ENCODE measurements at places on chromosomes 6 and 20.

DNA sequence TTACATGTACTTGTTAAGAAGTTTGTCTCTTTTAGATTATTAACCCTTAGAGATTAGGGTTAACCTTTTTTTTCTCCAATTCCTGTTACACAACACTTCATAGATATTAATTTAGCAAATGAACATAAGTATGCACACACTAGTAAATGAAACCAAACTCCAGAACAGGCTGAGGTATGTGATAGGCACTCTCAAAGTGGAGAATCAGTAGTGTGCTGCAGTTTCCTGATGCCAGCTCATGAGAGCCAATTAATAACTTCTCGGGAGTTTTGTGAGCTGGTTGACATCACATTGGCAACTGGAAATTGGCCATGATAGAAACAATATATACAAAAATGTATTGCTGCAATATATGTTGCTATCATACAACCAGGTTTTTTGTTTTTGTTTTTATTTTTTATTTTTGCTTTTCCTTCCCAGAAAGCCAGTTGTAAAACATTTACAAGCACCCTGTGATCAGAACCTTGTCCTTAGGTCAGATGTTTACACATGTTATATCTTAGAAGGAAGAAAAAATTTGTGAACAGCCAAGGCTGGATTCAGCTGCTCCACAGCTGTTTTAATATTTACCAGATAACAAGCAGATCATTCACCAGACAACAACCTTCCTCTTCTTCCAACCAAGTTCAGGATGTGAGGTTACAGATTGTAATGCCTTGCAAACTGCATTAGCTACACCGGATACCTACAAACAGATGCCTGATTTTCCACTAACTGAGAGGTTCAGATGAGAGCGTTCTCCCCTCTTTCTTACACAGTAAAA lies 42.4 kb upstream of the ECHDC1 start:
- no peak for DNase-seq

DNA sequence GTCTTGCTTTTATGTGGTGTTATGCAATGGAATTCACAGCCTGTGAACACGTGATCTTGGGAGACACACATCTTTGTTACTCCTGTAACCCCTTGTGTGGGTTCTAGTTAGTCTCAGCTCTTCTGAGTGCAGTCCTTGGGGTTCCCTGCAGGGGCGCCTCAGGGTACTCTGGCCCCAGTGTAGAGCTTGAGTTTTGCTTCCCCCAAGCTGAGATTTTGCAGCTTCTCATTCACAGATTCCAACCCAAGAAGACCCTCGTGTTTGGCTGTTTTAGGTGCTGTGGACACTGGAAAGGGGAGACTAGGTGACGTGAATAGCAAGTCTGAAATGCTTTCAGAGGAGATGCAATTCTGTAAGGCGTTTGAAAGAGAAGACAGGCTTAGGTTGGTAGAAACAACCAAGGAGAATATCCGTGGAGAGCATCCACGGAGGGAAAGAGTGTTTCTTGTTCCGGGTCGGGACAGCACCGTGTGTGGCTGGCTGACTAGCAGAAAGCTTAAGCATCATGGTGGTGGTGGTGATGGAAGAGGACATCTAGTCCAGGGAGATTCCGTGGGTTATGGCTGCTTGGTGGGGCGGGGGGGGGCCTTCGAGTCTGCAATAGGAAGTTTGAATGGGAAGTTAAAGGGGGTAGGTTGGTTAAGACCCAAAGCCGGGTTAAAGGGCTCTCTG lies 30.1 kb downstream of the DUSP22 start:
- no peak for DNase-seq

DNA sequence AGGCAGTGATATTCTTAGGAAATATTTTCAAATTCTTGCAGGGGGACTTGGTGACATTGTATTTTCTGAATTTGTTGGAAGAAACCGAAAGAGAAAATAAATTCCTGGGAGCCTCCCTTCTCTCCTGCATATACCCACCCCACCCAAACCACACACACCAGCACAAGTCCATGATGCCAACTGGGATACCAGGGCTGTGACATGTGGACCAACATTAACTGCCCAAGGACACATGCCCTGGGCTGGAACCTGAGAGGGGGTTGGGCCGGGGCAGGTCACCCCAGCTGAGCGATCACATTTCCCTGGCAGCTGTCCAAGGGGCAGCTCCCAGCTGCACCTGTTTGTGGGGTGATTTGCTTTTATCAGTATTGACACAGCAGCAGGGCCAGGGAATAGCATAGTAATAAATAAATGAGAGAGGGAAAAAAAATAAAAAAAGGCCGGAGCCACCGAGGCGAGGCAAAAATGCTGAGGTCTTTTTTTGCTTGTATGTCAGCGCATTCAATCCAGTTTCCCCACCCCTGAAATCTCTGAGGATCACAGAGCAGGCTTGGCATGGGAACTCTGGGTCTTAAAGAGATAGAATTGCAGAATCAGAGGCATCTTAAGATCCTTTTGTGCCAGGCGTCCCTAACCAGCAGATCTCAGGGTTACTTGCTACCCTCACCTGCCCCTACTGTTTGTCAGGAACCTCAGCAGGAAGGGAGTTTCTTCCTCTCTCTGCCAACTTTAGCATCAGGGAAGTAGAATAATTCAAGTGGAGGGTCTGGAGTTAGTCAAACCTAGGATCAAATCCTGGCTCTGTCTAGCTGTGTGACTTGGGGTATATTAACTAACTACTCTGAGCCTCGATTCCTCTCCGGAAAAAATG lies 66.5 kb upstream of the PIM1 start:
- peak; percentile 38 for DNase-seq

DNA sequence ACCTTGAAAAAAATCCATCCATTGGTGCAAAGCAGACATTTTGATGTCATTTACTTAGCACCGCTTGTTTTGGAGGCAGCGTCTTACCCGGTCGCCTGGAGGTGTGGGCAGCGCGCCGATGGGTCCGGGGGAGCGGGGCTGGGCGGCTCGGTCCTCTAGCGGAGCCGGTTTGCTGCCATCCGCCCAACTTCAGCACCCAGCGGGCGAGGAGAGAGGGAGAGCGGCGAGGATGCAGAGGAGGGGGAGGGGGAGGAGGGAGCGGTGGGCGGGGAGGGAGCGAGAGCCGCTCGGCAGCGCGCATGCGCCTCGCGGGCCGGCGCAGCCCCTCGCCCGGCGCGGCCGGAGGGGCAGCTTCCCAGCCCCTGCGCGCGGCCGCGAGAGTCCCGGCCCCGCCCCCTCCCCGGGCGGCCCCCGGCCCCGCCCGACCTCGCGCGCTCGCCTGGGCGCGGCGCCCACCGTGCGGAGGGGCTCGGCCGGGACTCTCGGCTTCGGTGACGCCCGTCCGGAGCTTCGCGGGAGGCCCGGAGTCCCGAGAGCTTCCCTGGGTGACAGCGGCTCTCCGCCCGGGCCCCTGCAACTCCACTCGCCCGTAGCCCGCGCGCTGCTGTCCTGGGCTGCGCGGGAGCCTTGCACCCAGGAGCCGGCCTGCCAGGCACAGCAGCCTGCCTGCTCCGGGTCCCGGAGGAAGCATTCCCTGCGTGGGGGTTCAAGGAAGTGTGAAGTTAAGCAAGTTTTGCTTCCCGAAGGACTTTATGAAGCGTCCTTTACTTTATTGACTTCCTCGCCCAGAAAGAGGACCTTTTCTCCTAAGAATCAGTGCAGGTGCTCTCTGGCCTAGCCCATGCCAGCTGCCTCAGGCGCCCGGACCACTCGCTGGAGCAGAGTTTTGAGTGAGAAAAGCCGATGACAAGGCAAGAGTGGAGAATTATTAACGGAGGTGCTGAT lies at the start of gene RGS17:
RGS17 (minus strand) TSS at position 246 of the 945 bp plus-strand sequence. CDS start 87,264 bp downstream, outside the sequence.
- peak; percentile 49 for DNase-seq

GRCh38 chr6:122381494-122382265 lies 17.8 kb upstream of the HSF2 start:
- DNase-seq, result peak; percentile 65

DNA sequence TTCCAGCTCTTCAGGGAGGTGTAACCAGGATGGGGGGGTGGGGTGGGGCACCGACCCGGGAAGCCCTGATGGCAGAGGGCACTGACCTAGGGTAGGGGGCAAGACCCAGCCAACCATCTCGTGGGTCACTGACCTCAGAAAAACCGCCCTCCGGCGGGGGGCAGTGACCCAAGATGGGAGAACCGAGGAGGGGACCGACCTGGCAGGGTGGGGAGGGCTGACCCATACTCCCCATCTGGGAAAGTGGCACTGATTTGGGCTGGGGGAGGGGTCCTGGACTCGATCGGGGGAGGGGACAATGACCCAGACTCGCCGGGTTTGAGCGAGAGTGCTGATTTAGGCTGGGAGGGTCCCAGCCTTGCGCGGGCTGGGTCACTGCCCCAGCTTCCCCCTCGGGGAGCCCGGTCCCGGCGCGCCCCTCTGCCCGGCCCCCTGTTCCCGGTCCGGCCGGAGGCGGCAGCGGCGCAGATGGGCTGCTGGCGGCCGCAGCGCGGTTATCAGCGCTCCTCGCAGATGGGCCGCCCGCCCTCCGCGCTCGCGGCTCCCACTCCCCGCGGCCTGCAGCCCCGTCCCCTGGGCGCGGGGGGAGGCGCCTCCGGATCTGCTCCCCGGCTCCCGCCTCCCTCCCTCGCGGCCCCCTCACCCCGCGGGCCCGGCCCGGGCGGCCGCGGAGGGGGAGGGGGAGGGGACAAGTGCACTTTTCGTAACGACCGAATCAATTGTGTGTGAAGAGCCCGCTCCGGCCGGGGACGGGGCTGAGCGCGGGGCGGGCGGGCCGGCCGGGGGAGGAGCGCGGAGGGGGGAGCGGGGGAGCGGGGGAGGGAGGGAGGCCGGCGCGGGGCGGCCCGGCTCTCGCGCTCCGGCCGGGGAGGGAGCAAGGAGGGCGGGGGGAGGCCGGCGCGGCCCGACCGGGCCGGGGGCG lies 2.2 kb downstream of the NOL4L start:
- peak; percentile 40 for DNase-seq

DNA sequence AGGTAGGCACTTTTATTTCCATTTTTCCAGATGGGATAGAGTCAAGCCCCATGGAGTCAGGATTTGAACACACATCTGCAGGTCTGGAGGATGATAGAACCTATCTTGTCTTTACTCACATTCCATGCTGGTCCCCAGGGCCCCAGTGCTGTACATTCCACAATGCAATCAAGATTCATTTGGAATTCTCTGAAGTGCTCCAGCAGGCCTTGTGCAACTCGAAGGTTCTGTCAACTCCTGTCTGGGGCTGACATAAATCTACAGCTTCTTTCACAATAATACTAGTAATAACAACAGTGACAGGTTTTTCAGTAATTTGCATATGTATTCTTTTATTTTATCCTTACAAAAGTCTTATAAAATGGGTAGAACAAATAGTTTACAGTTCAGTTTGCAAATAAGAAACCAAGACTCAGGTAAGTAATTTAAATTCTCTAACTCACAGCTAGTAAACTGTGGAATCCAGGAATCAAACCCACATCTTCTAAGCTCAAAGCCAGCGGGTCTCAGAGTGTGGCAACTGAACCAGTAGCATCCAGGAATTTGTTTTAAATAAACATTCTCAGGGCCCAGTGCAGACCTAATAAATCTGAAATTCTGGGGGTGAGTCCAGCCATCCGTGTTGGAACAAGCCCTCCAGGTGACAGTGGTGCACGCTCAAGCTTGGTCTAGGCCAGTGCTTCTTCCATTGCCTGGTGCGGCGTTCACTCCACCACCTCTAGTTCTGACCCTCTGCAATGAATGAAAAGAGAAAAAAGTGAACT lies 137.0 kb upstream of the TNFAIP3 start:
- no peak for DNase-seq

- no peak for DNase-seq
These were observed 244.9 kb downstream of the PLCB1 start for GRCh38 chr20:8376940-8377339.

- no peak for DNase-seq
These were observed 52.5 kb upstream of the E2F3 start for GRCh38 chr6:20349225-20349624.

GRCh38 chr20:11553603-11554002 lies 364.1 kb upstream of the BTBD3 start:
- no peak for DNase-seq

DNA sequence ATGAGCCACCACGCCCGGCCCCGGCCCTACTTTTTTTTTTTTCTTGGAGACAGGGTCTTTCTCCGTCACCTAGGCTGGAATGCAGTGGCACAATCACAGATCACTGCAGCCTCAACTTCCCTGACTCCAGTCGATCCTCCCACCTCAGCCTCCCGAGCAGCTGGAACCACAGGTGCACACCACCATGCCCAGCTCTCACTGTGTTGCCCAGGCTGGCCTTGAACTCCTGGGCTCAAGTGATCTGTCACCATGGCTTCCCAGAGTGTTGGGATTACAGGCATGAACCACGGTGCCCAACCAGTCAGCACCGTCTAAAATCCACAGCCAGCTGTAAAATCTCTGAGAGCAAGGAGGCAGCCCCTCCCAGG lies 17.4 kb downstream of the SLC17A9 start:
- DNase-seq, result no peak

GRCh38 chr20:56174416-56174815 lies 74.1 kb upstream of the MC3R start:
- no peak for DNase-seq

DNA sequence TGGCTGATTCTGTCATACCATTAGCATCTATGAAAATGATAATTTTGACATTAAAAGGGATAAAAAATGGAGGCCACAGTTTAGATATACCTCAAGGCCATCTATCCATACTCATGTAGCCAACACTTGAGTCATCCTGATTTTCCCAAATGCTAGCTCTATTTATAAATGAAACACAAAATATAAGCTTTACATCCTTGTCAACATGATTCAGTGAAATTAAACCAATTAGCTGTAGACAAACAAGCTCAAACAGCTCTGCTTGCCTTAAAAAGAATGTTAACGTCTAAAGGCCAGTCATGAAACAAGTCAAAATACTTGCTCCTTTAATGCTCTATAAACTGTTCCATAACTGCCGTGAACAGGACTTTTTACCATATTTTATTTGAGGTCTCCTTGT lies 40.3 kb downstream of the ABRACL start:
- no peak for DNase-seq

- DNase-seq, result no peak
These were observed 355.0 kb downstream of the CDH26 start for GRCh38 chr20:60313191-60313590.

GRCh38 chr20:59322585-59323454 lies 22.4 kb downstream of the EDN3 start:
- DNase-seq, result no peak

DNA sequence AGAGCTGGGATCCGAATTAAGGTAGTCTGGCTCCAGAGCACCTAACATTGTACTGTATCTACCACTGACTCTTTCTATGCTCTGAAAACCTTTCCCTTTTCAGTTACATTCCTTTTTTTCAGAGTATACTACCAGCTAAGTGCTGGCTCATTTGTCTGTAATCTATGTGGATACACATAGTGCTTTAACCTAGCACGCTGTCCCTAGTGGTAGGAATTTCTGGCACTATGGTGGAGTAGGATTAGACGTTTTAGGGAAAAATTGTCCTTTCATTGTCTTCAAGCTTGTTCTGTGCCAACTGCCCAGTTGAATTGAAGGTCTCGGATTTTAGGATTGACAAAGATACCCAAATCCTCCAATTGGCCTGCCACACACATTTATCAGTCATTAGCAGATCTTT lies 259.1 kb upstream of the FERMT1 start:
- no peak for DNase-seq

GRCh38 chr20:30513050-30513628 lies 744.3 kb upstream of the DEFB115 start:
- DNase-seq, result no peak

GRCh38 chr6:92124200-92124651 lies 1295.1 kb downstream of the EPHA7 start:
- no peak for DNase-seq

GRCh38 chr6:81534934-81535465 lies 217.5 kb downstream of the TENT5A start:
- no peak for DNase-seq

- DNase-seq, result peak; percentile 92
These were observed 6.3 kb downstream of the TNFAIP3 start for GRCh38 chr6:137873273-137873762.

Measured in activated CD4-positive, alpha-beta memory T cell treated with anti-CD3 and anti-CD28 coated beads for 36 hours (primary cell).